Fibroblast of skin of right biceps (primary cell): ENCODE measurements at places on chromosomes 6 and 20.

- DNase-seq, result no peak
These were observed 187.7 kb upstream of the BMP2 start for GRCh38 chr20:6579824-6580223.

GRCh38 chr6:39228111-39228971 is 934 bp downstream of the KCNK5 start:
- no peak for DNase-seq

GRCh38 chr6:112938650-112939049 is 591.5 kb downstream of the RFPL4B start:
- no peak for DNase-seq

DNA sequence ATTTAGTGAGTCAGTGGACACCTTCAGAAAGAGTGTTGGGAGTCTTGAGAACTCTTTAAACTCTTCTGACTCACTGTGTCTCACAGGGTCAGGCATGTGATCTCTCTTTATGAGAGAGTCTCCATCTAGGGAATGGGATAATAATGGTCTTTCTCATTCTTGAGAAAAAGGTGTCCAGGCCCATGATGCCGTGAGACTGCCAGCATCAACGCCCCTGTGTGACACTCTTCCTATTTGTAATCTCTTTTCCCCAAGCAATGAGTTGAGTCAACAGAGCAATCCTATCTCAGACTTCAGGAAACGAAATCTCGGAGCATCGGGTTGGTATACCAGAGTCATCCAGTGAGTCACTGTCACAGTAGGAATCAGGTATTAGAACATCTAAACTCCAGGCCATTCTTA is 82.3 kb upstream of the BMP2 start:
- DNase-seq, result no peak

DNA sequence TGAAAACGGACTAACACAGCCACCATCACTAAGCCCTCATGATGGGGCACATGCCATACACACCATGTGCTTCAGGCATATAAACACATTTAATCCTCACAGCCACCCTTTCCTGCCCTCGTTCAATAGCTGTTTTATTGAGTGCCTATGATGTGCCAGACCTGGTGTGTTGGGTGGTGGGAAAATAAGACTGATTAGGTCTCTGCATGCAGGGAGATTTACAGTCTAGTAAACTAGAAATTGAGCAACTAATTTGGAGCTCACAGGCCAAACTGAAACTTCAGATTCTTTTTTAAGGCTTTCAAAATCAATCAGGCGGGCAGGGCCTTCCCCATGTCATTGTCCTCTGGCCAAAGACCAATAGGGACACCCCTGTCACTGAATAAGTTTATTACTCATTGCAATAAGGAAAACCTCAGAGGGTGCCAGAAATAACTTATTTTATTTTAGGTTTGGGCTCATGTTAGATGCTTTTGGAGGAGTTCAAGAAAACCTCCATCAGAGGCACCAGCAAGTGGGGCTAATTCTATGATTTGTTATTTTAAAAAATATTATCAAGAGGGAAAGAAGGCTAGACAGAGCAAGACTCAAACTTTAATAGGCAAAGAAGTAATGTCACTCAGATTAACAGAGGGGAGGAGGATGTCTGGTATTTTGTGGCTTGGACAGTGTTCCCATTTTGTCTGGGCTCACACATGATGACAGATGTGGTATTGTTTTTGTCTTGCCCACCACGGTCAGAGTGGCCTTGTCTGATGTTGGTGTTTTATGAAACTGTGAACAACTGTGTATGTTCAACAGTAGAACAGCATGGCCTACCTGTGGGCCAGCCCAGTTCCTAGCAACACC is 12.0 kb downstream of the ZFP64 start:
- DNase-seq, result no peak

- DNase-seq, result no peak
These were observed 2.5 kb downstream of the HDAC2 start for GRCh38 chr6:113968472-113968871.

DNA sequence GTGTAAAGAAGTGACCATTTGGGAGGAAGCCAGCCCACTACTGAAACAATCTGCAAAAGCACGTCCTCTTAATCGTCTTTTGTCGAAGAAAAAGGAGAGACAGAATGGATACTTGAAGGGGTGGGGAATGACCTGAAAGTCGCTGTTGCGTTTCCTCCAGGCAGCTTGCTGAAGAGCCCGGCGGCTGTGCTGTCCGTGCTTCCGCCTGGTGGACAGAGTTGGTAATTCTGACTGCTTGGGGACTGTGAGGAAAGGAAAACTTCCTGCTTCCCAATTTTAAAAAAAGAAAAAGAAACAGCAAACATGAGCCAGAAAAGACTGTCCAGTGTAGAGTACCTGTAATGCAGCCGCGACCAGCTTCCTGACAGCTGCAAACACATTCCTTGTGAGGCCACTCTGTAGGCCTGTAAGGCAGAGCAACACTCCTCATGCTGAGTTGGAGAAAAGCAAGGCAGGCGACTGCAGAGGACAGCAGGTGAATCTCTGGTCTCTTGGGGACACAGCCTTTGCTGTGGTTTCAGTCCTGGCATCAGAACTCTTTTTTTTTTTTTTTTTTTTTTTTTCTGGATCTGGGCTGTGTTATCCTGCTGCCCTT is 251.1 kb upstream of the TBX18 start:
- peak; percentile 58 for DNase-seq

GRCh38 chr6:159887146-159887545 is 3.6 kb upstream of the MAS1 start:
- DNase-seq, result no peak

- DNase-seq, result no peak
These were observed 199.2 kb upstream of the JAG1 start for GRCh38 chr20:10873026-10873425.

- DNase-seq, result no peak
These were observed 1278.0 kb upstream of the MAP3K7 start for GRCh38 chr6:91864911-91865310.

DNA sequence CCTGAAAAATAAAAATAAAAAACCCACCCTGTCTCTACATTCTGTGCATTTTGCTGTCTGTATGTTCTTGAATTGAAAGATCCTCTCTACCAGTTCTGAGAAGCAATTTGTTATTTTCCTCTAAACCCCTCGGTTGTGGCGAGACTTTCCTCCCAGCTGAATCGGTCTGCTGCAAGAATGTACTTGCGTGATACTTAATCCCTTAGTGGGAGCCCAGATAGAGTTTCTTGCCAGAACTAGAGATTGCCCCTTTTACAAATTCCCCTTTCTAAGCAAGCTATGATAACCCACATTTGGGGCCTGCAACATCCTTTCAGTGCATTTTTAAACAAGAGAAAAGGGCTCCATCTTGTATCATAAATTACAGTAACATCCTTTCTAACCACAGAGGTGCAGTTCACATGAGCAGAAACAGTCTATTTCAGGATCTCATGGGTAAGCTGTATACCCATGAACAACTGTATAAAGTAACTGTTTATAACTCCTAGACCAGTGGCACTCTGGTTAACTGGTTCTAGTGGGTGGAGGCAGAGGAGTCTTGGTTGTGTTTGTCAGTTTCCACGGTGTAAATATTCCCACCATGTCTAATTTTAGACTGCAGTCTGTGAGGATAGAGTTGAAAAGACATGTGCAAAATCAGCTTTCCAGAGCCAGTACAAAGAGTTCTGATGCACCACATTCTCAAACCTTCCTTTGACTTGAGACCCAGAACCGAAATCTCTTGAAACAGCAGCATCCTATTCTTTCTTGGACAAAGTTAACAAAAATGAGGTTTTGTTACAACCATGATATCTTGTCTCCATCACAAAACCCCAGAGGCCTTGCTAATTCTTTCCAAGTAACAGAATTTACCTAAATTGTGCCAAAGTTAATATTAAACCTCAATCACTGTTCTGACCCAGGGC is 113.1 kb upstream of the ZNF217 start:
- DNase-seq, result peak; percentile 78

GRCh38 chr6:119454714-119455113 is 105.2 kb upstream of the MAN1A1 start:
- DNase-seq, result peak; percentile 14

- DNase-seq, result peak; percentile 51
These were observed 12.6 kb downstream of the DYNLT1 start for GRCh38 chr6:158631678-158632537.

GRCh38 chr6:15904651-15905376 is 224.1 kb upstream of the MYLIP start:
- no peak for DNase-seq
